Mesenteric fat pad (tissue), 1 donor: ENCODE measurements at places on chromosomes 7 and 10. TPM values are rescaled to one million over a fixed set of nuclear protein-coding genes. Genes with fewer than 3 reads are reported as not detected.

DLX5 gene
- 0.22 TPM for total RNA-seq

TAS2R4 gene
- 0.67 TPM for total RNA-seq

IDI2 gene
- not detected for total RNA-seq

DNA sequence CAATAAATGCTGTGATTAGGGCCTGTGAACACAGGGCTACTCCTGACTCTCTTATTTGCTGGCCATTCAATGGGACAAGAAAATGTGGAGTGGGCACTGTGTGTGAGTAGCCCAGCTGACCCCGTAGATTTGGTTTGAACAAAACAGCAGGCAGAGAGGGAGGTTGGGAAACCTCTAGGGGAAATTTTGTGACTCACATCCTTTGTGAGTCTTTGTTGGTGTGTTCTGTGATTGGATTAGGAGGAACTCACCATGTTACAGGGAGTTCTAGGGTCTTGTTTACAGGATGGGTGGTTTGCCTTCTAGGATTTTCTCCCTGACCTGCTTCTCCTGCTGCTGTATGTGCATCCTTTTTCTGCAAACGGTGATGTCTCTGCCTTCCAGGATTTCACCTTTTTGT lies 128.3 kb upstream of the MKI67 start:
- no peak for DNase-seq

DNA sequence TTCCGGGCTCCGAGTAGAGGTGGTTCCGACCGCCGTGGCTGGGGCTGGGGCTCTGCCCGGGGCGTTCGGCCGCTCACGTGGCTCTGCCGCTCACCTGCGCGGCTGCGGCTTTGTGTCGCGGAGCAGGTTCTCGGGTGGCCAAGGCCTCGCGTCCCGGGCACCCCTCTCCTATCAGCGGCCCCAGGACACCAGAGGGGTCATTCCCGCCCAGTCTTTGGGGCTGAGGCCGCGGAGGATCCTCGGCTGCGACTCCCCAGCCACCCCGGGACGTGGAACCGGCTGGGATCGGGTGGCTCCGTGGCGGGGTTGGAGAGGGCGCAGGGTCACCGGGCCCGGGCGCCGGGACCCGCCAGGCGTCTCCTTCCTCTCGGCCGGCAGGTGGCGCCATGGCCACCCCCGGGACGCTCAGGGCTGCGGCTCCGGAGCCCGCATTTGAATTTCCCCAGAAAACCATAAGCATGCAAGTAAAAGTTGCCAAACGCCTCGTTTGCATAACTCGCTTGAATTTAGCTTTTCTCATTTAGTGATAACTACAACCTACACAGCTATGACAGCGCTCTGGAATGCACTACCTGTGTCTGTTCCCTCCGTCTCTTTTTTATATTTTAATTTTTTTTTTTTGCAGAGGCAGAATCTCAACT lies 1.2 kb downstream of the COL26A1 start:
- DNase-seq: peak; percentile 91
